ENCODE measurements at places on chromosomes 13 and 19.
A peak's percentile ranks its signal among the peaks of the same experiment; 100 is the strongest.

DNA sequence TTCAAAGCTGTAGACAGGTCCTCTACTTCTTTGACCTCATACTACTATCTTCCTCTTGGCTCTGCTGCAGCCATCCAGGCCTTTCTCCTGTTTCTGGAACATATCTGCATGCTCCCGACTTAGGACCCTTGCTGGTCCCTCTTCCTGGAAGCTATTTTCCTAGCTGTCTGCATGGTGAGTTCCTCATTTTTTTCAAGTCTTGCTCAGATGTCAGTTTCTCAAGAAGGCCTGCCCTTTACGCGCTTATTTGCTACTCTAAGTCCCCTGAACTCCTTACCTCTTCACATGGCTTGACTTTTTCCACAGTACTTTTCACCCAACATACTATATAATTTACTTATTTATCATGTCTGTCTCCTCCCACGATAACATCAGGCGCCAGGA is 31.4 kb downstream of the DNAJC3 start:
- H3K27ac ChIP-seq: no peak overlapping the region
- DNase-seq: no peak
- H3K4me1 ChIP-seq: no peaks in the 10 kb centered on the region

- H3K27ac ChIP-seq: peak overlapping the region; percentile 88
- peaks cover 24% of the 10 kb centered on the region for H3K4me1 ChIP-seq
- H3K36me3 ChIP-seq: peaks cover 5% of the 10 kb centered on the region
- DNase-seq: no peak
- no peaks in the 10 kb centered on the region for H3K27me3 ChIP-seq
Measured at GRCh38 chr19:38733493-38734175, 10.6 kb downstream of the CAPN12 start.

DNA sequence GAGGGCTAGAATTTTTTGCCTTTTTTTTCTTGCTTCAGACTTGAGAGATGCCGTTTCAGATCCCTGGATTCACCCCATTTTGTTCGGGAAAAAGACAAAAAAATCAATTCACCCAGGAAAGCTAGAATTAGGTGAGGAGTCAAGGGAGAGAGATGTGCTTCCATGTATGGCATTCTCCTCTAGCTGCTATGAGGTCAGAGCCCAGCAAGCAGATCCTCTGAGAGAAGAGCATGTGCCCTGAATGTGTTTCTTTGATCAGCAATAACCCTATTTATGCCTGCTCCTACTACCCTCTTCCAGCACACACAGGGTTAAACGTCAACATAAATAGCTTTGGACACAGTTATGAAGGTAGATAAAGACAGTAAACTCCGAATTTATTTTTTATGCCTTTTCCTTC is 53.6 kb downstream of the NDFIP2 start:
- no peaks in the 10 kb centered on the region for H3K27me3 ChIP-seq
- DNase-seq: no peak
- no peaks in the 10 kb centered on the region for H3K4me1 ChIP-seq
- H3K36me3 ChIP-seq: no peaks in the 10 kb centered on the region

DNA sequence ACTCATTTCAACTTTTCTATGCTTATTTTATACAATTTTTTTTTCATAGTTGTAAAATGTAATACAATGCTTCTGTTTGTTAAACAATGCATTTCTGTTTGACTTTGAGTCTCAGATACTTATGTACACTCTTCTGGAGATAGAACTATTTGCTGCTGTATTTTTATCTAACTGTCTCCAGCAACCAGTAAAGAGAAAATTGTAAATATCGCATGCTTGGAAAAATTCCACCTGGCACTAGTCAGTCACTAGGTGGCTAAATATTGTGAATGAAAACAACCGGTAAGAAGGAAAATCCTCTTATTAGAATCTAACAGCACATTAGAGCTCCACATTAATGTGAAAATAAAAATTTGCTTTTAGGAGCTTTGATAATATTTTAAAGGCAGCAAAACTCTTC is 876.5 kb downstream of the PCDH9 start:
- no peaks in the 10 kb centered on the region for H3K36me3 ChIP-seq
- no peaks in the 10 kb centered on the region for H3K27me3 ChIP-seq
- no peak overlapping the region for H3K4me3 ChIP-seq
- no peaks in the 10 kb centered on the region for H3K4me1 ChIP-seq

DNA sequence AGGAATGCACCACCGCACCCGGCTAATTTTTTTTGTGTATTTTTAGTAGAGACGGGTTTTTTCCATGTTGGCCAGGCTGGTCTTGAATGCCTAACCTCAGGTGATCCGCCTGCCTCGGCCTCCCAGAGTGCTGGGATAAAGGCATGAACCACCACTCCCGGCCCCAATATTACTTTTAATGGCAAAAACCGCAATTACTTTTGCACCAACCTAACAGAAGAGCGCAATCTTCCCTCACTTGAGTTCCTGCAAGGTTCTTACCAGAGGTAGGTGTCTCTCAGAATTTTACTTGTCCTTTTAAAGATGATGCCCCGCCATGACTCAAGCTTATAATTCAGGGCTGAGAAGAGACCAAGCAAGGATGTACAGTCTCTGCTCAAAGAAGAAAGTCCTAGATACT is 1774.1 kb upstream of the PCDH20 start:
- H3K27me3 ChIP-seq: no peaks in the 10 kb centered on the region
- H3K4me3 ChIP-seq: no peak overlapping the region
- no peak overlapping the region for H3K27ac ChIP-seq
- H3K4me1 ChIP-seq: peaks cover 11% of the 10 kb centered on the region
- no peak for DNase-seq
- no peaks in the 10 kb centered on the region for H3K36me3 ChIP-seq

DNA sequence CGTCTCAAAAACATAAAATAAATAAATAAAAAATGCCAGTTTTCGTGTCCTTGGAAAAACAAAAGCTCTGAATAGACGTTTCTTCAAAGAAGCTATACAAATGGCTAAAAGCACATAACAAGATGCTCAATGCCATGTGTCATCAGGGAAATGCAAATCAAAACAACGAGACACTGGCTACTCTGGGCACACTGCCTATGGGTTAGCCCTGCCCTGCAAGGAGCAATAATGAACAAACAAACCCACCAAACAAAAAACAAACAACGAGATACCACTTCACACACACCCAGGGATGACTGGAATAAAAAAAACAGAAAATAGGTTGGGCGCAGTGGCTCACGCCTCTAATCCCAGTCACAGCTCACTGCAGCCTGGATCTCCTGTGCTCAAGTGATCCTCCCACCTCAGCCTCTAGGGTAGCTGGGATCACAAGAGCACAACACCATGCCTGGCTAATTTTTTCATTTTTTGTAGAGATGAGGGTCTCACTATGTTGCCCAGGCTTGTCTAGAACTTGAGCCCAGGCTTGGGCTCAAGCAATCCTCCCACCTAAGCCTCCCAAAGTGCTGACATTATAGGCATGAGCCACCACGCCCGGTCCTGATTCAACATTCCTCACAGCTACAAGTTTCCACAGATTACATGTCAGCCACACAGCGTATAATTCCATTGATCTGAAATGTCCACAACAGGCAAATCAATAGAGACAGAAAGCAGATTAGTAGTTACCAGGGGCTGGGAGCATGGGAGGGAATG is 15.5 kb upstream of the ISYNA1 start:
- H3K4me1 ChIP-seq: no peaks in the 10 kb centered on the region
- H3K4me3 ChIP-seq: no peak overlapping the region
- peaks cover 2% of the 10 kb centered on the region for H3K36me3 ChIP-seq
- no peaks in the 10 kb centered on the region for H3K27me3 ChIP-seq
